ENCODE measurements at places on chromosomes 3 and 15.

DNA sequence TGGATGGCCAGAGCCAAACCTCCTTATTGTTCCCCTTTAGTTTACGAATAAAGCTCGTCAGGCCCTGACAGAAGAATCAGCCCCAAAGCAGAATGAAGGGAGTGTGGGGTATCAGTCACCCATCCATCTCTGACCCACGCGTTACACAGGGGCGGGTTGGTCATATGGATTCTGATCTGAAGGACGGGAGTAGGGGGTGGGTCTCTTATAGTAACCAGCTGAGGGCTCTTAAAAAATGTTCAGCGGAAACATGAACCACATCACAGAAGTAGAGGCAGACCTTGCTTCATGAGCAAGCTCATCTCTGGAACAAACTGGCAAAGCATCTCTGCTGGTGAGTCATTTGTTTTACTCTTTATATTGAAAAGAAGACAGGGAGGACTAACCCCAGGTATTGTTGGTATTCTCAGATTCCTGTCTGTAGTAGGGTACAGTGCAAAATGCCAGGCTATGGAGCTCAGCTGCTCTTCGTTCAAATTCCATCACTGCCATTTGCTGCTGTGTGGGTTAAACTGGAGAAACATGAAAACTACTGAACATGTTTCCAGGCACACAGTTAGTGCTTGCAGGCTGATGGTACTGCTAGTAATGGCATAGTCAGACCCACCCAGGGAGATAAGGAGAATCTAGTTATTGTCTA, at the start of gene CXCR6:
CXCR6 (plus strand) TSS at position 258 of the 640 bp plus-strand sequence. CDS start 3,018 bp downstream, outside the sequence.
- DNase-seq: no peak

DNA sequence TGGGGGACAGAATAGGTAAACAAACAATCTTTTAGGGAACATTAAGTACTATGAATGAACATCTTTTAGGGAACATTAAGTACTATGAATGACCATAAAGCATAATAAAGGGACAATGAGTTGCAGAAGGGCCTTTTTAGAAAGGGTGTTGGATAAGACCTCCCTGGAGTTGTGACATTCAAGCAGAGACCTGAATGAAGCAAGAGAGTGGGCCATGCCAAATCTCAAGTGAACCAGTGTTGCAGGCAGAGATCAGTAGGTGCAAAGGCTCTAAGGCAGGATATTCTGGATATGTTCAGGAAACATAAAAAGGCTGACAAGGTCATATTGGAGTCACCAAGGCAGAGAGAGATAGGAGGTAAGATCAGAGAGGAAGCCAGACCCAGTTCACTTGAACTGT, 29.4 kb upstream of the ZBTB38 start:
- DNase-seq: no peak

DNA sequence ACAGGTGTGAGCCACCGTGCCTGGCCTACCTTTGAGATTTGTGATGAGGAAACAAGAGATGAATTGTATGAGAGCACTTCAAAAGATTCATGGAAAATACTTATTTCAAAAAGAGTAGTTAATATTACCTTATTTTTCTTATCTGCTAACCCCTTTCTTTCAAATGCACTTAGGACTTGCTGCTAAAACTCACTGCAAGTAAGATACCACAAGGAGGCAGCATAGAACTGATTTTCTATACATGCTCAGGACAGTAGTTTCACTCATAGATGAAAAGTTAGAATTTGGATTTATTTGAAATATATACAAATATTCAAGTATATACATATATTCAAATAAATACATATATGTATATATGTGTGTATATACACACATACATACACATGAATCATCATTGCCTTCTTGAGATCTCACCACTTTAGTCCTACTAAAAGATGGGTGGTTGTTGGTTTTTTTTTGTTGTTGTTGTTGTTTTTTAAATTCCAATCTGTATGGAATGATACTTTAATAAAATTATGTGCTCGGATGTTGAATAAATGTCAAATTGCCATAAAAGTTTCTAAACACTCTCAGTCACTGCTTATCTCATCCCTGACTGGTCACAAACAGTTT, 2.4 kb downstream of the CCNDBP1 start:
- DNase-seq: no peak

- no peak for DNase-seq
Measured at GRCh38 chr15:58604455-58604923, 145.0 kb downstream of the ADAM10 start.
